ENCODE measurements at places on chromosomes 5 and 9.

DNA sequence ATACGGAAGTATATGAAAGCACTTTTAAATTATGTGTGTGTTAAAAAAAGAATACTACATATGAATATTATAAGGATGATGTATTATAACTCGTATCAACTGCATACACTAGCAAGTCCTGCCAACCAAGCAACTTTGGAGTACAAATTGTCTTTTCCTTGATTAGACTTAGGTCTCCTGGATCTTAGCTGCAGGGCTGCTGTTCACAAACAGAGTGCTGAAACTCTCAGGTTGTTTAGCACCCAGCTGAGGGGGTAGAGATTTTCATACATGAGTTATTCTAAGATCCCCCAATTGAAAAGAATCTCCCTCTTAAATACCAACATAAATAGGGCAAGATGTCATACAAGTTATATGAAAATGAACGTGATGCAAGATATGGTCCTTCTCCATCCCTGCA, 149.8 kb upstream of the TNC start:
- DNase-seq: peak; percentile 48

GRCh38 chr9:135926402-135927194, 19.3 kb upstream of the CAMSAP1 start:
- DNase-seq: peak; percentile 57

DNA sequence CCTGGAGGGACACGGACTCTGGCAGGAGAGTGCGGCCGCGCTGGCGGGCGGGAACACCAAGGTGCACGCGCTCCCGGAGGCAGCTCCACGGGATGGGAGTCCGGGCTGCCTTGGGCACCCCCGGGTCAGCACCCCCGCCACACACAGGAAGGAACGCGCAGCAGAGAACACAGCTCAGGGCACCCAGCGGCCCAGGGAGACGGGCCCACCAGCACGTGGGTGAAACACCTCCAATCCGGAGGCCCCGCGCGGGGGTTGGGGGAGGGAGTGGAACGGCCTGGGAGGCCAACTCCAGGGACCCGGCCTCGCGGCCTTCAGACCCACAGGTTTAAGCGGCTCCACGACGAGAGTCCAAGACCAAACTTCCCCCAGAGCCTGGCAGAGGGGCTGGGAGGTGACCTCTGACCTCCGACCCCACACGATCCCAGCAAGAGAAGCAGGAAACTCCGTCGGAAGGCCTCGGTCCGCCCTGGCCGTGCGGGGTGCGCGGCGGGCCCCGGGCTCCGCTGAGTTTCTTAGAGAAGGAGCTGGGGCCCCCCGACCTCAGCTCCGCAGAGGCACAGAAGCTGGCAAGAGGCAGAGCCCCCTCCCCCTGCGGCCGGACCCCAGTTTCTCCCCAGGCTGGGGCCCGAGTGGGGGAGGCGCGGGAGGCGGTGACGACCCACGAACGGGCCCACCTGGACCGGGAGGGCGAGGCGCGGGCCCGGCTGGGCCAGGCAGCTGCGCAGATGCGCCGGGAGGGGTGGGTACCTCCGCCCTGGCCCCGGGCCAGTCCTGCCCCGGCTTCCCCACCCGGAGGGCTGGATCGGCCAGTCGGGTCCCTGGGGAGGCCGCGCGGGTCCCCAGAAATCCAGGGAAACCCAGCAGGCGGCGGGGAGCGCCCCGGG, 851 bp downstream of the NACC2 start:
- peak; percentile 50 for DNase-seq

GRCh38 chr5:80975065-80975464, 14.9 kb downstream of the RASGRF2 start:
- no peak for DNase-seq

DNA sequence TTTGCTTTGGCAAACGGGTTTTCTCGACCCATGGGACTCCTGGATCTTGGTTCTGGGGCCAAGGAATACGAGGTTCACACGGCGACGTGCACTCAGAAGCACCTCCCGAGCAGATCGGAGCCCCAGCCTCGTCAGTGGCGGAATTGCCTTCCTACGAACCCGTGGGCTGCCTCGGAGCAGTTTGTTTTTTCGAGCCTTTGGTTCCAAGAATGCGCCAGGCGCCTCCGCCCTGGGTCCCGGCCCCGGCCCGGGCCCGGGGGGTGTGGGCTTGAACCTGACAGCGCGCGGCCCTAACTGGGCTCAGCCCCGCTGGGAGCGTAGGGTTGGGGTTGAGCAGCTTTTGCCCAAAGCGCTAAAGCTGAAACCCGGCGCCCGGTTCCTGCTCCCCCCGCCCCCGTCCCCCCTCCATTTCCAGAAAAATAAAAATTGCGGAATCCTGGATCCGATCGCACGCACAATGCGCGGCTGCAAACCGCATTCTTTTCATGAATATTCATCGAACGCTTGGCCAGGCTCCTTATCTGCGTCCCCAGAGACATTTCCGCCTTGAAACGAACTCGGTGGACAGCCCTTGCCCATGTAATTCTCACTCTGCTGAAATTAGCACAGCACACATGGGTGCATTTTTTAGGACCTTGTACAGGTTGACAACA, 1.0 kb downstream of the BASP1 start:
- DNase-seq: peak; percentile 51

DNA sequence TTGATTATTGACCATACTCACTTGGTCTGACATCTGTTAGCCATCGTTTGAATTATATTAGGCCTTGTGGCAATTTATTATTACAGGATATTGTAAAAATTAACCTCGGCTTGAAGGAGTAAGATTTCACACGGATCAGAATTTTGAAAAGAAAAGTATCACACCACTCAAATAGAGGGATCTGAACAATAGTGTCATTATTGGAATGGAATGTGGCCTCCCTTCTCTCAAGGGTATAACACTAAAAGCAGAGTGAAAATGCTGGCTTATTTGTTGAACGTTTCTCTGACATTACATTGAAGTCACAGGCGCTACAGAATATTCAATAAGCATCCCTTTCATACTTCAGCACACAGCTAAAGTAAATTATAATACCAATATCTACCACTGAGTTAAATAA, 509.3 kb downstream of the CTNND2 start:
- DNase-seq: no peak

DNA sequence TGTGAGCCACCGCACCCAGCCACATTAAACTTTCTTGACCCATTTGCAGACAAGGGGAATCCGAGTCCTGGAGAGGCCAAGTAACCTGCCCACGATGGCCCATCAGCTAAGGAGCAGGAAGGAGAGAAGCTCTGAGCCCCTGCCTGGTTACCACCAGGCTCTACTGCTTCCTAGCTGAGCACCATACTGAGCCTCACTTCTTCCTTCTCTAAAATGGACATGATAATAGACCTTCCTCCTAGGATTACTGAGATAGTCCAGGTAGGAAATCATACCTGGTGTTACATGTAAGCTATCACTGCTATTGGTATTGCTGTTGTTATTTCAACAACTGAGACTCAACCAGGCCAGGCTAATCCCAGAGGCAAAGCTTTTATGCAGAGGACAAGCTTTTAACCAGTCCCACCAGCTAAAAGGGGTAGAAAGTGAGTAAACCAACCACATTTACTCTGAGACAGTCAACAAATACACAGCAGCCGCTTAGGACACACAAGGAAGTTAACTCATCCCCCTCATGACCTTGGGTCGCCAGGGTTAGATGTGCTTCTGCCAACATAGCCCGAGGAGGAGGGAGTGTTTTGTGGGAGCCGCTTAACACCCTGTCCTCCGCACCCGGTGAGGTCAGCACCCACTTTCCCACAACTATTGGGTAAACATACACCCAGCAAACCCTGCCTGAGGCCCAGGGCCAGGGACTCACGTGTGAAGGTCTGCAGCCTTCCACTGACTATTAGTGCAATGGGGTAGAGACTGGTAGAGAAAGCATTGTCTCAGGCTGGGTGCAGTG, 20.6 kb upstream of the PTGES start:
- DNase-seq: peak; percentile 86

- no peak for DNase-seq
Observed at GRCh38 chr5:37916525-37916924, 76.7 kb upstream of the GDNF start.

DNA sequence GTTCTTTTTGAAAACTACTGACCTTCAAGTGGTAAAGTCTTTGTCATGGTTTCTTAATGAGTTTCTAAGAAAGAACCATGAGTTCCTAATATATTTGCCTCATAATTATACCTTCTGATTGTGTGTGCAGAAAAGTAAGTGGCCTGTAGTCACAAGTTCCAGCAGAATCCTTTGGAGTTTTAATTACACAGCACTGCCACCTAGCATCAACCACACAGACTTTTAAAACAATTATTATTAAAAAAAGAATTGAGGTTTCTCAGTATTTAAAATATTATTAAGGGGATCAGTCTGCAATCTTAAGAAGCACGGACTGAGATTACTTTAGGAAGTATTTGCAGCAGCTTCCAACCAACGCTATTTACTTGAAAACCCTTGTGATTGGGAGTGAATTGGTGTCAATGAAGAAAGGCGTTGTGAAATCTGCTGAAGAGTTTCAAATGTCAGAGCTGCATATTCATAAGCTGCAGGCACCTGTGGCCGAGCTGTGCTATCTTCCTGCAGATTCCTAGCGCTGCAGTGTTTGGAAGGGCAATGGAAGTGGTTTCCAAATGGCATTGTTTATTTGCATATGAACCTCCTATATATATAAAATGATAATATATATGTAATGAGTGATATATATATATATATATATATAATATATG, 1074.2 kb upstream of the WWC1 start:
- peak; percentile 11 for DNase-seq

DNA sequence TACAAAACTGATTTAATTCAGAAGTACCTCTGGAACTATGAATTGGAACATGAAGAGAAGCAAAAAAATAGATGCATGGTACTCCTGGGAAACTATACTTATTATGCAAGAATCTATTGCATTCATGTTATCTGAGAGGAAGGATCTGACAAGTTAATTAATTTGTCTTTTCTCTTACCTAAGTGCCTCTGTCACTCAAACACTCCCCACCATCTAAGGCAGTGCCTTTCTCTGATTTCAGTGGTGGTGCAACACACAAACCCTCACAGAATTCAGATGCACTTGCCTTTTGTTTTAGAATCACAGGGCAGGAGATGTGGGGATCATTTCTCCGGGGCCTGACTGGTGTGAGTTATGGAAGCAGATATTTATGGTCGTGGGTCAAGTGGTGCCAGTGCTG, 52.5 kb upstream of the C9orf72 start:
- DNase-seq: no peak

- DNase-seq: peak; percentile 35
Observed at GRCh38 chr9:94973451-94973941, 247.0 kb downstream of the AOPEP start.

DNA sequence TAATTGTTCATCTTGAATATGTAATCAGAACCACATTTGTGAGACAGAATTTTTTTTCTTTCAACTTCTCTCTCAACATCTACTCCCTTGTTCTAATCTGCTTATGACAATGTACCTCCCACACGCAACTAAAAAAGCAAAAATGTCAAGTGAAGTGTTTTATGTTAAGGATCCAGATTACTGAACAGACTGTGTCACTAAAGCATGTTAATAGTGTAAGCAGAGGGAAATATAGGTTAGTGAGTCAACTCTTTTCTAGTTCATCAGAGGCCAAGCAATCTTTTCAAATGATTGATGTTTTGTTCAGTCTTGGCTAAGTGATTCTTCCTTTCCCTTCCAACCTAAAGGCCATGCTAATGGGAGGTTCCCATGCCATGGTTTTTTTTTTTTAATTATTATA, 34.7 kb upstream of the IDNK start:
- no peak for DNase-seq

DNA sequence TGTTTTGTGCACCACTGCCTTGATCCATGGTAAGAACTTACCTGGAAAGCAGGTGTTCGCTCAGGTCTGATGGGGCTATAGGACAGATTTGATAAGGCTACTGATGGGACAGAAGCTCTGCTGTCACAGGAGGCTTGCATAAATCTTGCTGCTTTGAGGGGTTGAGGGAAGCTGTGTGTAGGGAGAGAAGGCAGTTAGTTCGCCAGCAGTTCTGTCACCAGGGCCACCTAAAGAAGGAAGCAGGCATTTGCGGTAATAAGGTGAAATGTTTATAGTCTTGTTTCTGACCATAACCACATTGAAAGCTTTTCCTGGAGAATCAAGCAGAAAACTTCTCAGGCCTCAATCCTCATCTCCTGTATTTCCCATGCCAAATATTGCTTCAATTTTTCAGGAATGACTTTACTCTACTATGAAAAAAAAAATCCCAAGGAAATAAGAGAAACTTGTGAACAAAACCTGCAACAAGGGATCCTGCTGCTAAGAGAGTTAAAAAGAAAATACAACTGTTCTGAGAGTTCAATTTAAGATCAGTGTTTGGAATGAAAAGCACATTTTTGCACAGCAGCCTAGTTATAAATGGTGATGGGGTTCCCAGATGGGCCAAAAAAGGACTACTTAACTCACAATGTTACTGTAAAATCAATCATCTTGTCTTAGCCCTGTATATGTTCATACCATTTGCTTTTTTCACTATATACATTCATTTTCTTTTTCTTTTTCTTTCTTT, 122.0 kb upstream of the RANBP3L start:
- no peak for DNase-seq
